HS-27A (cell line): ENCODE measurements at places on chromosomes 16 and 17.

- no peak for DNase-seq
These were observed 7.5 kb downstream of the NATD1 start for GRCh38 chr17:21245639-21246084.

GRCh38 chr16:9906218-9906617 lies 276.0 kb downstream of the GRIN2A start:
- no peak for DNase-seq

DNA sequence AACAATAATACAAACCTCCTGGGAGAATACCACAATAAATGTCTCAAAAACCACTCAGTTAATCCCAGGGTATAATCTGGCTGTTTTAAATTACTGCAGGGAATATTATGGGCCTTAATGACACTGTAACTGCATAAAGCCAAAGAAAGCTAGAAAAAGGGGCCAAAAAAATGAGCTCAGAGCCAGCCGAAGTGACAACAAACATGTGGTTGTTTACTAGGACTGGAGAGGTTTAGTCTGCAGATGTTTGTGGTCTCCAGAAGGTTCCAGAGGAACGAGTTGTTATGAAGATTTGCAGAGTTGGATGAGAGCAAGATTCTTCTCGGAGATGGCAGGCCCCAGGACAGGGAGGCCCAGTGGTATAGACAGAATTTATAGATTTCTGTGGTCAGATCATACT lies 97.1 kb upstream of the AKTIP start:
- no peak for DNase-seq

- DNase-seq = no peak
These were observed 3.2 kb downstream of the ACSF3 start for GRCh38 chr16:89096768-89097391.

DNA sequence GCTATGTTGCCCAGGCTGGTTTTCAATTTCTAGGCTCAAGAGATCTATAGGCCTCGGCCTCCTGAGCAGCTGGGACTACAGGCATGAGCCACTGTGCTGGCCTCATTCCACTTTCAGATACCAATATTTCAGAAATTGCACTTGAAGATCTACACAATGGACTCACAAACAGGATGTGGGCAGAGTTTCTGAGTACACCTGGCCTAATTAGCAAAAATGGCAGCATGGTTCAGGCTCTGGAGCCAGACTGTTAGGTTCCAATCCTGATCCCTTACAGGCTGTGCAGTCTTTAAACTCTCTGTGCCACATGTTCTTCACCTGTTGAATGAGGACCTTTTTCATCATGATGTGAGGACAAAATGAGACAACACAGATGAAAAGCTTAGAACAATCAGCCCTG lies 32.2 kb downstream of the RNF157 start:
- DNase-seq = no peak

DNA sequence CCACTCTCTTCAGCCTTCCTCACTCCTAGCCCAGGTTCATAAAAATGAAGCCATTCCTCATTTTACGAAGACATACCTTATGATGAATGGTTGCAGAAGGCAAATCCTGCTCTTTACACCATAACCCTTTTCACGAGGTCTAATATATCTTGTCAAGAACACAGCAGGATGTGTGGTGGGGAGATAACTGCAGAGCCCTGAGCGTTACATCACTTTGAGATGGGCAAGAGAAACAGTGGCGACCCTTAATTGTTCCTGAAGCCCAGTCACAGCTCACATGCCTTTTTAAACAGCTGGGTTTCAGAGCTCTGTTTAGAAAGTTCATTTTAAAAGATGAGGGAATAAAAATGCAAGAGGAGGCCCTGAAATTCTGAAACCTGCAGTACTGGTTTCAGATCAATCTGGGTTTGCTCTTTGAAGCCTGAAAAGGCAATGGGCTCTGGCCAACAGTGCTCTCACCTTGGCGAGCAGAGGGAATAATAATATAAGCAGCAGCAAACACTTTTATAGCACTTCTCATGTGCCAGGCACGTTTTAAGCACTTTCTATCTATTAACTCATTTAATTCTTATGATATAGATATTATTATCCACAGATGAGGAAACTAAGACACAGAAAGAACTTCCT lies 2.9 kb downstream of the FAM117A start:
- no peak for DNase-seq

- DNase-seq = no peak
These were observed 713.2 kb downstream of the CDH11 start for GRCh38 chr16:64408699-64409098.

DNA sequence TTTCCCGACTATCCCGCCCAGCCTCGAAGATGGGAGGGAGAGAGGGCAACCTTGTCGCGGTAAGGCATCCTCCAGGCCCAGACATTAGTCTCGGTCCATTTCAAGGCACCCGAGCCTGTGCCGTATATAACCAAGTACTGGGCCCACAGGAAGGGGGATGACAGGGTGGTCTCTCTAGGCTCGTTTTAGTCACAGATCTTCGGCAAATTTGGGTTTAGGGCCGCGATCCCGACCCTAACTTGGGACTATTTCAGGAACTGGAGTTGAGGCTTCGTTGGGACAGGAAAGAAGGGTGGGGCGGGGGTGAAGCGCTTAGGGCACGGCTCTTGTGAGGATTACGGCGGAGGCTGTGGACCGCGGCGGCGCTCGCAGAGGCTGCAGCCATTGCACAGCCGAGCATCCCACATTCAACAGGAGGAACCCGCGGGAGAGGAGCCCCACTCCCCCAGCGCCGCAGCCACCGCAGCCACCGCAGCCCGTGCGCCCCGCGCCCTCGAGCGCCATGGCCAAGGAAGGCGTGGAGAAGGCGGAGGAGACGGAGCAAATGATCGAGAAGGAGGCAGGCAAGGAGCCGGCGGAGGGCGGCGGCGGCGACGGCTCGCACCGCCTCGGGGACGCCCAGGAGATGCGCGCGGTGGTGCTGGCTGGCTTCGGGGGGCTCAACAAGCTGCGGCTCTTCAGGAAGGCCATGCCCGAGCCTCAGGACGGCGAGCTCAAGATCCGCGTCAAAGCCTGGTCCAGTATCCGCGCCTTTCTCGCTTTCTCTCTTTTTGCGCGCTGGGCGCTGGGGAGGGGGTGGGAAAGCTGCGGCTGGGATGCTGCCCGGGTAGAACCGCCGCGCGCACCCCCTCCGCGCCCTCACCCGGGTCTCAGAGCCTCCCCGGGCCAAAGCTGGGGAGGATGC lies at the start of gene VAT1L:
Gene VAT1L (plus strand): TSS at position 384 of the 904 bp plus-strand sequence. CDS start 119 bp downstream, at position 503.
- DNase-seq = no peak

DNA sequence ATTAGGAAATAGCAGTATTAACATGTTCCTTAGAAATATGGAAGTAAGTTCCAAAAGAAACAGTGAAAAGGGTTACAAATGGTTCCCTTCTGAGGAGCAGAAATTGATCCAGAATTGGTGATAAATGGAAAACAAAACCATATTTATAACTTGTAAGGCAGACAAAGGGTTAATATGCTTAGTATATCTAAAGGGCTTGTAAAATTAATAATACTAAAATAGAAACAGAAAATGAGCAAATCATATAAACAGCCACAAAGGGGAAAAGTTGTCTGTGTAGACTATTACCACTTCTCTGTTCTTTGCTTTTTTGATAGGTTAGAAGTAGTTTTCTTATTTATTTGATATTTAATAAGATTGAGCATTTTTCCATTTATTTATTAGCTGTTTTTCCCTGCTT lies 64.4 kb downstream of the NFATC3 start:
- DNase-seq = no peak

GRCh38 chr16:48053418-48053745 lies 102.4 kb downstream of the ABCC12 start:
- peak; percentile 50 for DNase-seq

DNA sequence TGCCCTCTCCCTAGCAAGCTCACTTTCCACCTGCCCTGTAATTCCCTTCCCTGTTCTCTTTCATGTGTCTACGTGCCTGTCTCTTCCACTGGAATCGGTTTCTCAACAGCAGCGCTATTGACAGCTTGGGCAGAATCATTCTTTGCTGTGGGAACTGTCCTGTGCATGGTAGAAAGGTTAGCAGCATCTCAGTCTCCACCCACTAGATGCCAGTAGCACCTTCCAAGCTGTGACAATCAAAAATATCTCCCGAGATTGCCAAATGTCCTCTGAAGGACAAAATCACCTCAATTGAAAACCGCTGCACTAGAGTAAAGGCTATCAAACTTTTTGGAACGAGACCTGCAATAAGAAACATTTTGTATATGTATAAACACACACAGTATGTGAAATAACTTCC lies 41.6 kb upstream of the KSR1 start:
- DNase-seq = no peak

GRCh38 chr17:78589031-78589675 lies 12.0 kb upstream of the DNAH17 start:
- DNase-seq = no peak

GRCh38 chr16:49800876-49801275 lies 55.0 kb downstream of the ZNF423 start:
- no peak for DNase-seq

DNA sequence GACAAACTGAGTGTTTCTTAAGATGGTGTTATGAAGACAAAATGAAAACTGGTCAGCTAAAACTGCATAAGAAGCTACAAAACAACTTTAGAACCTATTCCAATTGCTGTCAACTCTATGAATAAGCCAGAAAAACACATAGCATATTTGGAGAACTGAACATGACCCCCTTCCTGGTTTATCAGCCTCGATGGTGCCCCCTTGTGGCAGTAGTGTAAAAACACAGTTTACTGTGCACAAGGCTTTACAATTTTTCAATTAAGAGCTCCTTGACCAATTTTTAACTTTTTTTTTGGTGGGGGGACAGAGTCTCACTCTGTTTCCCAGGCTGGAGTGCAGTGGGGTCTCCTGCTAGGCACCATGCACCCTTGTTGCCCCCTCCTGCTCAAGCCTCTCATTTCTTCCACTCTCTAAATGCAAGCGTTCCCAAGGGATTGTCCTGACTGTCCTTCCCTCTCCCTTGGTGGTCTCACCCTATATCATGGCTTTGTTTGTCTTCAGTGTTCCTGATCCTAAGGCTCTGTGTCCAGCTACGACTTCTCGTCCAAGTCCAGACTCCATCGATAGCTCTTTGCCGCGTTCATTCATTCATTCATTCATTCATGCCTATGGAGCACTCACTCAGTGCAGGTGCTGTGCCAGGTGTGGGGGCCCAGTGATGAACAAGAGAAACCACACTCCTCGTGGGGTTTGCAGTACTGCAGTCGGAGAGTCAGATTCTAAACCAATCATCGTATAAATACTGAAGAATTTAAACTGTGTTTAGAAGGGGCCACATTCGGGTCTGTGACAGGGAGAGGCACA lies 7.5 kb downstream of the EIF1 start:
- DNase-seq = no peak

DNA sequence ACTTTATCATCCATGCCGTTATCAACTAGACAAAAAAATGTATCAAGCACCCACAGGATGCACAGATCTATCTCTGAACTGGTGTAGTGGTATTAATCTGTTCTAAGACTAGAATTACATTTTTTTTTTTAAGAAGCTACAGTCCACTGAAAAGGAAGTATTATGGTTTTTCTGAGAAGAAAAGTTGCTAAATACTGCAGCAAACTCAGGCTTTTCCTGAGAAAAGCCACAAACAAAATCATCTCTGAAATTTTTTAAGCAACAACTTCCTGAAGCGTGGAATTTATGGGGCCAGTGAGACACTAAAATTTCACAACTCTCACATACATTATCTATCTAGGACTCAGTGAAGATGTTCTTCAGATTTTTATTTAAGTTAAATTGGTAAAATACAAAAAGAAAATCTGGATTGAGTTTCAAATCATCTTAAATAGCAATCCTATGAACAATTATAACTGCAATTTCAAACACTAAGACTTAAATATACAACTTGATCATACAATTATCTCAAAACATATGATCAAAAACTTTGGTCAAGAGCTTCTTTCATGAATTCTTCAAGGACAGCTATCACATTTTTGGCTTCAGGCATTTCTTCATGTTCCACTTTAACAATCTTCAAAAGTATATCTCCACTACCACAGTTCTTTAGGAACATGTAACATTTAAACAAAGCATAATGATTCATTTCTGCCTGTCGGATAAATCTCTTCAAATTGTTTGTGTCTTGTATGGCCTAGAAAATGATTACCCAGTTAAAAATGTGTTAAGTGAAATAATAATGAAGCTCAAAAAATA lies 10.5 kb downstream of the C17orf75 start:
- no peak for DNase-seq

- no peak for DNase-seq
These were observed 11.5 kb downstream of the ZNF597 start for GRCh38 chr16:3431779-3432219.

GRCh38 chr16:48918520-48919258 lies 308.7 kb upstream of the N4BP1 start:
- no peak for DNase-seq

DNA sequence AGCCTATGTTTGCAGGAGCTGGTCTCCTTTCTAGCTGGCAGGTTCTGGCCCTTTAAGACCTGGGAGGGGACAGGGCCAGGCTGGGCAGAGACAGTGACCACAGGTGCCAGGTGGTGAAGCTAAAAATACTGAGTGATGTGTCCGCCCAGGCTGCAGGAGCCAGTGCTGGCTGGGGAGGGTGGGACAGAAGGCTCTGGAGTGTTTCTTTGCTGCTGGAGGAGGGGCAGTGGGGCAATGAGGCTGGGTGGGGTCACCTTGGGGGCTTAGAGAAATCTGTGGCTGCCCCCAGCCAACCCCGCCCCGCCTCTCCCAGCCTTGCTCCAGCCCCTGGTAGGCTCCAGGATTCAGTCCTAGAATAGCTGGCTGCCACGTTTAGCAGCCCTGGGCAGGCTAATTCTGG lies 30.4 kb upstream of the SBK1 start:
- DNase-seq = no peak

GRCh38 chr17:48928876-48929811 lies 15.5 kb downstream of the SNF8 start:
- DNase-seq = no peak

DNA sequence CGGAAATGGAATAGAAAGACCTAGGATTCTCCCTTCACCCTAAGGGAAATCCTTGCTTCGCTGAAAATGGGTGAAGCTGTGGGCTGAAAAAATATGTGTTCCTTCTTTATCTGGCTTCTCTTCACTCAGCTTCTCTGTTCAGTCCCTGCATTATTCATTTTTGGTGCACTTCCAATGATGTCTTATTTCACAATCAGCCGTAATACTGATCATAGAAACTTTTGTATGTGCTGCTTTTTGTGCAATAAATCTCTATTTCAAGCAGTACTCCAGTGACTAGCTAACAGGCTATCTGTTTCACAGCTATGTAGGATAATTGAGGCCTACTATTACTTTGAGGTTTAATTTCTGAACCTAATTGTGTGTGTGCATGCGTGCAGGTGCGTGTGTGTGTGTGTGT lies 144.6 kb downstream of the FOXL1 start:
- no peak for DNase-seq

- DNase-seq = peak; percentile 15
These were observed 57.9 kb upstream of the CLEC19A start for GRCh38 chr16:19227643-19228042.
